CD14-positive monocyte (primary cell): ENCODE measurements at places on chromosomes 6 and 20. TPM values are rescaled to one million over a fixed set of nuclear protein-coding genes. Genes with fewer than 3 reads are reported as not detected.

The OPRL1 gene
- polyA plus RNA-seq, result 8.8 TPM

The TSHZ2 gene
- polyA plus RNA-seq, result not detected

DNA sequence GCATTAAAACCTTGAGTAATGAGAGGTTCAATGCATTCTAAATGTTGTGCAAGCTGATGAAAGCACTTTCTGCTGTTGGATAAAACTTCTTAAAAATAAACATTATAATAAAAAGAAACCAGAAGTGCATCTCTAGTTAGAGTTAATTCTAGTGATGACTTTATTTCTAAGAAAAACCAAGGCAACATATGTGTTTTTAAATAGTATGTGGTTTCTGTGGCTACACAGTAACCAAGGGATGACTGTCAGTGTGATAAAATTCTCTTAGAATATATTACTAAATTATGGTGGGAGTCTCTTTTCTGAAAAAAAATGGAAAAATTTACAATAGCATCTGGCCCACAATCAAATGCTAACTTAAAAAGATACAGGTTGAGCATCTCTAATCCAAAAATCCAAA lies 117.0 kb downstream of the ME1 start:
- DNase-seq, result no peak

DNA sequence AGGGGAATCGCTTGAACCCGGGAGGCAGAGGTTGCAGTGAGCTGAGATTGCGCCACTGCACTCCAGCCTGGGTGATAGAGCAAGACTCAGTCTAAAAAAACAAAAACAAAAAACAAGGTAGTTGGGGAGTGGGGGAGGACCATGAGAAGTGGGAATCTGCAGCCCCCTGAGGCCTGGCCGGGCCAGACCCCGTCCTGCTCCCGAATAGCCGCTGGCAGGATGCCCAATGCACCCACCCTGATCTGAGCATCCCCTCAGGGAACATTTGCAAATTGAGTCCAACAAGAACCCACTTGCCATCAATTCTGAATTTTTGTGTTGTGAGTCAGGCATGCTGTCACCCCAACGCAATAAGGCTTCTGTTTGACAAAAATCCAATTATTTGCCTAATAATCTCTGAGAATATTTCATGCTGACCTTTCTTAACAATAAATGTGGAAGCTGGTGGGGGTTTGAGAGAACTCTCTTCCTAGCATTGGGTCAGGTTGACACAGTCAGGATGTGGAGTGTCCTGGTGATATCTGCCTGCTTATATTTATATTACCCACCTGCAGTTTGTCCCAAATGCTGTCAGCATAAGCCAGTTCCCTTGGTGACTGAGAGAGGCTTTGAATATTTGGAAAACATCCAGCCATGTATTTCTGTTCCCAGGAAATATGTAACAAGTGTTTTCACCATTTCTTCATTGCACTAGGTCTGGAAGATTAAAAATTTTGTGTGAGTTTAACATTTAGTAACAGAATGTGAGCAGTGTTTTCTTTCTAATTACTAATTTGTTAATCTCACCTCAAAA lies 28.4 kb upstream of the FRMD1 start:
- DNase-seq, result no peak

DNA sequence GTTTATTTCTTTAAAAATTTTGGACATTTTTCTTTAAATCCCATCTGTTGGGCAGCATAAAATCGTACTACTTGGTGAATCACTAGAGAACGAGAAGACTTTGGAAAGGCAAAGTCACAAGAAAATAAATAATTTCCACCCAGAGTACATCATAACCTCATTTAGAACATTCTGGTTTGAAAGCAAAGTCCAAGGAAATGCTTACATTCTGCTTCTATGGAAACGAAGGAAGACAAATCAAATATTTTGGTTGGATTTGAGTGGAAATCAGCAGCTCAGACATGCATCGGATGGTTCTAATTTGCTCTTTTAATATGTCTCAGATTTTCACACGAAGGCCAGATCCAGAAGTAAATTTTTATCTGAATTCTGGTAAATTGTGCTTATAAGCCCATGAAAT lies 60.7 kb upstream of the LTV1 start:
- no peak for DNase-seq

DNA sequence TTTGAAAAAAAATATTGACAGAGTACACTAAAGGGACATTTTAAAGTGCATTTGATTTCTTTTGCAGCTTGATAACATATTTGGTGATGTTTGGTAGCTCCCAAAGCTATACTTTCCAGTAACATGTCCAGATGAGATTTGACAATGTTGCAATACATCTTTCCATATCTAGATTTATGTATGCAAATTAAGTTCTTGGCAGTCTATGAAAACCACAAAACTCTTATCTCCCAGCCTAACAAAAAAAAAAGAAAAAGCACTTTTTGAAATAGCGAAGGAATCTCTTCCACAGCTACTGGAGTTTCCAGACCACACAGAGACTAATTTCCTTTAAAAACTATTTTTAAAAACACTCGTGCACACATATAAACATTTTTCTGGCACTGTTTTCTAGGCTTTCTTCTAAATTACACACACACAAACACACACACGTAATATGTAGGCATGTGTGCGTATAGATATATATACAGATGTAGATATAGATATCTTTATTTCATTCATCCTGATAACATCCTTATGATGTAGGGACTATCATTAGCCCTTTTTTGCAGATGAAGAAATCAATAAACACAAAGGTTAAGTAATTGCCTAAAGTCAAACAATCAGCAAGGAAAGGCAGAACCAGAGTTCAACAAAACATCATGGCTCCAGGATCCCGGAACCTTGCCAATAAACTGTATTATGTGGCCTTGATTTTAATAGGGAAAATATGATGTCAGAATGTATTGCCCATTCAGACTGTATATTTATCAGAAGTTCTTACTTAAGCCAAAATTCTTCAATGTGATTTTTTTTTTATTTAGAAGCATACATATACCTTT lies 93.3 kb downstream of the ADGRB3 start:
- no peak for DNase-seq
